ENCODE measurements at places on chromosomes 12 and 14. TPM values are rescaled to one million over a fixed set of nuclear protein-coding genes. Genes with fewer than 3 reads are reported as not detected.

The EML1 gene
- 24.7 TPM for total RNA-seq

The WNT1 gene
- not detected for total RNA-seq

The TESPA1 gene
- not detected for total RNA-seq

The LRP1 gene
- total RNA-seq: 108 TPM

The SERPINA10 gene
- total RNA-seq: not detected

The EFS gene
- 58.7 TPM for total RNA-seq

The TMPRSS12 gene
- total RNA-seq: not detected

The LRFN5 gene
- 0.71 TPM for total RNA-seq

The PPFIA2 gene
- total RNA-seq: 0.84 TPM

GRCh38 chr12:82708061-82708879 lies 21.6 kb downstream of the TMTC2 start:
- DNase-seq: no peak

DNA sequence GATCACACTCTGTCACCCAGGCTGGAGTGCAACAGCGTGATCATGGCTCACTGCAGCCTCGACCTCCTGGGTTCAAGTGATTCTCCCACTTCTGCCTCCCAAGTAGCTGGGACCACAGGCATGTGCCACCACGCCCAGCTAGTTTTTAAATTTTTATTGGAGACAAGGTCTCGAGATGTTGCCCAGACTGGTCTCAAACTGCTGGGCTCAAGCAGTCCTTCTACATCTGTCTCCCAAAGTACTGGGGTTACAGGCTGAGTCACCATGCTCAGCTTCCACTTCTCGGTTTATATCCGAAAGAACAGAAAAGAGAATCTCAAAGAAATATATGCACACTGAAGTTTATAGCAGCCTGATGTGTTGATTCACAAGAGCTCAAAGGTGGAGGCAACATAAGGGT lies 107.5 kb downstream of the SCARB1 start:
- no peak for DNase-seq

DNA sequence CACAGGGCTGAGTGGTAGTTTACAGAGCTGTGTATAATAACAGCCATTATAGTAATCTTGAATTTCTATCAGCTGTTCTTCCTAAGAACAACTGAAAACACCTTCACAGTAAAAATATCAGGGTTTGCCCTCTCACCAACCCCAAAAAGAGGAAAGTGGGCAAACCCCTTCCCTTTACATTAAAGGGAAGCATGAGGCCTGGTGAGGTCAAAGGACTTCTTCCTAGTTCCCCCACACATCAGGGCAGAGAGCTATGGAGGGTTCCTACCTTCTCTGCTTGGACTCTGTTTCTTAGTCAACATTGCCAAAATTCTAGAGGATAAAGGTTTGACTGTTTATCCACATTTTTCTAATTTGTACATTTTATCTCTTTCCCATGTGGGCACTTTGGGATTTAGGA lies 4.4 kb upstream of the RPAP3 start:
- DNase-seq: no peak

DNA sequence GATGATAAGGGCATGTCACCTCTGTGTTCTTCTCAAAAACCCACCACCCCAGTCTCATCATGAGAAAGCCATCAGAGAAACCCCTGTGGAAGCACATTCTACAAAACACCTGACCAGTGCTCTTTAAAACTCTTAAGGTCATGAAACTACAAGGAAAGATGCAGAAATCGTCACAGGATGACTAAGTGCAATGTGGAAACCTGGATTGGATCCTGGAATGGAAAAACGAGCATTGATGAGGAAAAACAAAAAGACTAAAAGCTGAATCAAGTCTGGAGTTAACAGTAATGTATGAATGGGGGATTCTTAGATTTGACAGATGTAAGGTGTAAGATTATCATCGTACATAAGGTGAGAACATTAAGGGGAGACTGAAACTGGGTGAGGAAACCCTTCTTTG lies 211.0 kb downstream of the TBX5 start:
- DNase-seq: no peak

GRCh38 chr14:33917661-33918060 lies 33.2 kb downstream of the EGLN3 start:
- no peak for DNase-seq

DNA sequence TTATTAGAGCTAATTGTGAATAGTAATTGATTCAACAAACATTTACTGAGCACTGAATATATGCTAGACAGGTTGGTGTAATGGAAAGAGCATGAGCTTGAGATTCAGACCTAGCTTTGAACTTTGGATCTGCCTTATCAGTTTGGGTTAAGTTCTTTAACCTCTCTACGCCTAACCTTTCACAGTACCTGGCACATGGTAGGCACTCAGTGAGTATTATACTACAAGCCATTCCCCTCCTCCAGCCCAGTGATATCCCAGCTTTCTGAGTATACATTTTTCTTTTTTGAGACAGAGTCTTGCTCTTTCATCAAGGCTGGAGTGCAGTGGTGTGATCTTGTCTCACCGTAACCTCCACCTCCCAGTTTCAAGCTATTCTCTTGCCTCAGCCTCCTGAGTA lies 32.0 kb downstream of the FAM177A1 start:
- DNase-seq: no peak

GRCh38 chr12:19186722-19187661 lies 57.5 kb downstream of the PLEKHA5 start:
- DNase-seq: no peak

- DNase-seq: peak; percentile 27
These were observed 74.2 kb upstream of the NAP1L1 start for GRCh38 chr12:76158518-76159321.

DNA sequence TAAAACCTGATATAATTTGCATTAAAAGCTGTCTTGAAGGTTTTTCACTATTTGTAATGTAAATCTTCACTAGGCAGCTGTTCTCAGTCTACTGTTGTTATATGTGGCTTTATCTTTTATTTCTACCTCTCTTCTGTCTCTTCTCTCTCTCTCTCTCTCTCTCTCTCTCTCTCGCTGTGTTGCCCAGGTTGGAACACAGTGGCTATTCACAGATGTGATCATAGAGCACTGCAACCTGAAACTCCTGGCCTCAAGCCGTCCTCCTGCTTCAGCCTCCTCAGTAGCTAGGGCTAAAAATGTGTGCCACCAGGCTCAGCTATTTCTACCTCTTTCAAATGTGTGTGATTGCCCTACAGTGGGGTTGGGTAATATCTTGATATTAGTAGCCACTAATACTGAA lies 21.1 kb downstream of the FUT8 start:
- no peak for DNase-seq

DNA sequence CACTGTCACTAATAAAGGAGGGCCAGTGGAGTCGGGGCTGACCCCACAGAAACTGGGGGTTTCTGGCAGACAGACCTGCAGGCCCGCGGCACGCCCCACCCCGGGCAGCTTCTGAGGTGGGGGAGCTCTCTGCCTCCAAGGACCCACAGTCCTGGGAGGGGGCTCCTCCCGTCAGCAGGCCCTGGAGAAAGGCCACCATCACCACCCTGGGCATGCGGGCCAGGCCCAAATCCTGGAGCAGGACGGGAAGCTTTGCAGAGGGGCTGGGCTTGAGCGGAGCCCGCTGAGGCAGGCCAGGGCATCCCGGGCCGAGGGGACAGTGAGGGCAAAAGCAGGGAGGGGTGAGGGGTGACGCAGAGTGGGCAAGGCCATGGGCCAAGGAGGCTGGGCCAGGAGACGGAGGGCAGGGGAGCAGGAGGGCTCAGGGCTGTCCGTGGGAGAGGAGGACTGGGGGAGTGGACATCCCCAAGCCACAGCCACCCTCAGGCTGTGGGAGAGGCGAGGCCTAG lies 11.1 kb upstream of the GPR132 start:
- DNase-seq: no peak

- peak; percentile 95 for DNase-seq
These were observed 11.3 kb upstream of the ABHD12B start for GRCh38 chr14:50860478-50861086.

DNA sequence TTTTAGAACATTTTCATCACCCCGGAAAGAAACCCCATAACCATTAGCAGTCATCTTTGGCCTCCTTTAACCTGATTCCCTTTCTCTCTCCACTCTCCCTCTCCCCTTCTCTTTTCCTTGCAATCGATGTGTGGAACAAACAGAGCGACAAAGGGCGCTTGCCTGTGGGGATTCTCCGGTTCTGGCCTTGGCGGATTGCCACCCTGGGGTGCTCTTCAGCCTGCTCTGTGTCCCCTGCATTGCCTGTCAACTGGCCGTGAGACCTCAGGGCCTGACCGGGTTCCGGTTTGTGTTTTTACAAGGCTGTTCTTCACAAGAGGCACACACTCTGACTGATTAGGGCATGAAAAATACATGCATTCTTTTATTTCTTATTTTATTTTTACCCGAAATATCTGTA lies 27.8 kb downstream of the LRTM2 start:
- DNase-seq: no peak

DNA sequence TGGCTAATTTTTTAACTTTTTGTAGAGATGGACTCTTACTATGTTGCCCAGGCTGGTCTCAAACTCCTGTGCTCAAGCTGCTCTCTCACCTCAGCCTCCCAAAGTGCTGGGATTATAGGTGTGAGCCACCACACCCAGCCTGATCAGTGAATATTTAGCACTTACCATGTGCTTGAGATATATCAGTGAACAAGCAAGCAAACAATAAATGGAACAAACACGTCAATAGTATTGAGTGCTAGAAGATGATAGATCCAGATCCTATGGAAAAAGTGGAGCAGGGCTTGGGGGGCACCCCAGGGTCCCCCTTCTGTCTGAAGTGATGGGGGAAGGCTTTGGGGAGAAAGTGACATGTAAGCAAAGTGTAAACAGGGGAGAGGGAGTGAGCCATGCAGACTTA lies 83.8 kb downstream of the NT5DC3 start:
- no peak for DNase-seq

DNA sequence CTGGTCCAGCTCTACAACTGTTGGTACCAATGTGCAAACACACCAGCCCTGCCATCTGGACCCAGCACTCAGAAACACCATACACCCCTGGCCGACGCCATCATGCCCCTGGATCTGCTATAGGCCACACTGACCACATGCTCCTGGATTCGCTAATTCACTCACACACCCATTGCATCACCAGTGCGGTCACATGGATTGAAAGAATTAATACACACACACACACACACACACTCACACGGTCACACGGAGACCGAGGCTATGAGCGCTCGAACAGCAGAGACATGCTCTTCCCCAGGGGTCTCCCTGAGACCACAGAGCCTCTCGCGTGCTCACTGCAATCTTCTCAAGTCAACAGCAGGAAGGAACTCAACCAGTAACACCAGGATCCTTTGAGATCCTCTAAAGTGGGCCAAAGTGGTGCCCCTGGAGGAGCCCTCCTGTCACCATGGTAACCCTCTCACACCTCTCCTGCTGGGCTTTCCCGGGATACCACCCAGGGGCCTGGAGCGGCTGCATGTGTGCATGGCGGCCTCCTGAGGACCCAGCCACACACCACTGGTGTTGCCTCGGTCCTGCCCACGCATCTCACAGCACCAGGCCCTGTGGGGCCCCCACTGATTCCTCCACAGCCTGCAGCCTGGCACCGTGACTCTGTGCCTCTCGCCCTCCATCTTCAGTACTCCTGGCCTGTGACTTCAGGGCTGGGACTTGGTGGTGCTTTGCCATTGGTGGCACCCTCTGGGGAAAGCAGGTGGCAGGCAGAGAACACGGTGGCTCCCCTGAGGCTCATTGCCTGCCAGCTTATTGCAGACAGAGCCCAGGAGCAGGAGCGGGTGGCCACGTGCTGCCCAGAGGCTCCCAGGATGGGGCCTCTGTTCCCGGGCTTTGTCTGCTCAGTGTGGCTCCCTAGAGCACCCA lies 15.1 kb downstream of the LRTM2 start:
- DNase-seq: no peak

DNA sequence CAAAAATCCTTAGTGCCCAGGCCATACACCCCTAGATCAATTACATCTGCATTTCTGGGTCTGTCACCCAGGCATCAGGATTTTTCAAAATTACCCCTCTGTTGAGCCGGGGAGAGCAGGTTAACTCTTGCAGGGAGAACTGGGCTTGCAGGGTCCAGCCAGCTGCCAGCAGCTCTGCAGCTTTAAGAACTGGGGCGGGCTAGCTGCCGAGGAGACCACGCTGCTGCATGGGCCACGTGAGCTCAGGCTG lies at the start of gene DGLUCY:
Gene DGLUCY (plus strand): TSS at position 245 of the 250 bp plus-strand sequence. CDS start 46,222 bp downstream, outside the sequence.
- no peak for DNase-seq

GRCh38 chr14:81890020-81890419 lies 356.4 kb upstream of the SEL1L start:
- DNase-seq: no peak

GRCh38 chr14:94225460-94226378 lies 51.6 kb downstream of the PPP4R4 start:
- DNase-seq: no peak

DNA sequence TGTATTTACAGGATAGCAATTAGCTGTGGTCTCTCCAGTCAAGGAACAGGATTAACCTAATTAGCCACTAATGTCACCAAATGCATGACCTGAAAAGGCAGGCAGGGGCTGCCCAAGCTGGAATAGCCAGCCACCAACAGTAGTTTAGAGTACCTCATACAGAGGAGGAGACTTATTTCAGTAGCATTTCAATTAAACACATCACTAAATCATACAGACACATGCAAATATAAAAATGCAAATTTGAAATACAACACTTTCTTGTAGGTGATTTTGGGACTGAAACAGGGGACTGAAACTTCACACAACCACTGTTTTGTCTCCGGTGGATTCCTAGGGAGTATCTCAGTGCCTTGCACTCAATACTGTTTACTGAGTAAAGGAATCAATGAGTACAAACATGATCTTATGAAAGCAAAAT lies 636 bp upstream of the IFNG-AS1 start:
- no peak for DNase-seq

GRCh38 chr12:123940627-123940966 lies 32.0 kb downstream of the CCDC92 start:
- DNase-seq: peak; percentile 29

DNA sequence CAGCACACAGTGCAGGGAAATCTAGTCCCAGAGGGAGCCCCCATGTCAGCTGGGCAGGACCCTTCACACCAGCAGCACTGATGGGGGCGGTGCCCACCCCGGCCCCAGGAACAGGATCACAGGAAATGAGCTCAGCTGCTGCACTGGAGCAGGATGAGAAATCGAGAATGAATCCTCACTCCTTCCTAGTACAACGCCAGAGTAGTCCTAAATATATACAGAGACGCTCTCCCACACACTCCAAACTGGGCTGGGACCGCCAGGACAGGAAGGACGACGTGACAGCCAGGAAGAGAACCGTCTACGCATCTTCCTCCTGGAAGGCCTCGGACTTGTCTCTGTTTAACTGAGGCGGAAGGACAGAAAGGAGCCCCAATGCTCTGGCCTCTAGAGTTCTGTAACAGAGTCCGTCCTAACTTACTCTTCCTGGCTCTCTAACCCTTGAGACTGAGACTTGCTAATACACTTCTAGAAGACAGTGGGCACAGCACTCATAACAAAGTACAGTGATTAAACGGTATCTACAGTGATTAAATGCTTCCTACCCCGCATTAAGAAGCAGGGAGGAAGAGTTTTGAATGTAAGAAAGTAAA lies 33.4 kb downstream of the CDC42BPB start:
- no peak for DNase-seq

- DNase-seq: no peak
These were observed 45.5 kb upstream of the C14orf180 start for GRCh38 chr14:104534036-104534435.
